ENCODE measurements at places on chromosomes 2 and 18.

DNA sequence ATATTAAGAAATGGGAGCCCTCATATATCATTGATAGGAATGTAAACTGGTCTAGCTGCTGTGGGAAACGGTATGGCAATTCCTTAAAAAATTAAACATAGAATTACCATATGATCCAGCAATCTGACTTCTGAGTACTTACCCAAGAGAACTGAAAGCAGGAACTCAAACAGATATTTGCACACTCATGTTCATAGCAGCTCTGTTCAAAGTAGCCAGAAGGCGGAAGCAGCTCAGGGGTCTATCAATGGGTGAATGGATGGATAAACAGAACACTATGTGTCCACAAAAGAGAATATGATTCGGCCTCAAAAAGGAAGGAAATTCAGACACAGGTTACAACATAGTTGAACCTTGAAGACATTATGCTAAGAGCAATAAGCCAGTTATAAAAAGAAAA, 135.7 kb upstream of the NDUFV2 start:
- no peak for DNase-seq

GRCh38 chr2:199273042-199273511, 184.7 kb downstream of the SATB2 start:
- DNase-seq: no peak

GRCh38 chr18:76338619-76339245, 156.3 kb downstream of the ZNF516 start:
- no peak for DNase-seq

DNA sequence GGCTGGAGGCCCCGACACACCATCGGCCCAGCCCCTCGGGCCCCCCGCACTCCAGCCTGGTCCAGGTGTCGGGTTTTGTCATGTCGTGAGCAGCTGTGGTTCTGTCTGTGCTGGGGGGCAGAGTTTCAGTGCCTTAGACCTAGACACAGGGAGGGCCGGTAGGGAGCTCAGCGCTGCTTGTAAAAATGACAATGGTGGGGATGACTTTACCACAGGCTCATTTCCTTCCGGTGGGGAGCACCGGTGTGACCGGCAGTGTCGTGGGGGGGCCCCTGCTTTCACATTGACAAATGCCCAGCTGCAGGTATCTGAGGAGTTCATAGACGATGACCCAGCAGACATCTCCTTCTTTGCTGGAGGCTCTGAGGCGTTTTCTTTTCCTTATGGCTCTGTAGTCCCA, 66.9 kb downstream of the STK25 start:
- DNase-seq: no peak

GRCh38 chr18:6649421-6650126, 79.9 kb upstream of the ARHGAP28 start:
- DNase-seq: no peak

GRCh38 chr2:42957109-42957860, 164.9 kb upstream of the HAAO start:
- no peak for DNase-seq

- DNase-seq: no peak
Observed at GRCh38 chr2:12948231-12948960, 231.7 kb downstream of the TRIB2 start.

DNA sequence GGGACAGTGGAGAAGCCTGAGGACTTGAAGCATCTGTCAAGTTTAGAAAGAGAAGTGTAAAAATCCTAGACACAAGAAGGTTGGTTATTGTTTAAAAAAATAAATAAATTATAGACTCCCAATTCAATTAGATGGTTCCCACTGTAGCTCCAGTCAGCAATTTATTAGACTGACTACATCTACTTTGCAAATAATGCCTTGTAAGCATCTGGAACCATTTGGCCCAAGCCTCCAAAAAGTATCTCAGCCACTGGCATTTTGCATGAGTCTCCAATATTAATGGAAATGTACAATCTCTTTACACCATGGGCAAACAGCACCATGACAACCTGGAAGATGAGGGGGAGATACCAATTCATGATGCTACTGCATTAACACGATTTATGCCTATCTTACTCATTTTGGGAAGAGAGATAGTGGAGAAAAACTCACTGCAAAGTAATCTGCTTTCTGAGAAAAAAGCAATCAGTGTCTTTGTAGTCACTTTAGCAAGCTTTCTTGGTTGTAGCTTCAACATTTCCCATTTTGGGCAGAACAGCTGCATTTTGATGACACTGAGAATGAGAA, 2.8 kb downstream of the NYAP2 start:
- DNase-seq: no peak

DNA sequence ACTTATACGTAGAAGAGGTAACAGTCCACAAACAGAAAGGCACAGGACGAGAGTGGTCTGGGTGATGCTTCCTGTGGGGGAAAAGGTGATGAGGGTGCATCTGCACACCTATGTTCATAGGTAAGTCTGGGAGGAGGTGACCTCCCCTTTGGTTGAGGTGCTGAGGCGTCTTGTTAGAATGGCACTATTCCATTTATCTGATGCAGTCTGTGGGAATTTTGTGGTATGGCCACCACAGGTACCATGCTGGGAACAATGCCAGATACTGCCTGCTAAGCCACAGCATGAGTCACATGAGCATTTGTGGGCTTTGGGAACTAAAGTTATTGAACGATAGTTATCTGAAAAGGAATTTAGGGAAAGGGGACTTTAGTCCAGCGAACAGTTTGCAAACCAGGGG, 27.9 kb downstream of the IL37 start:
- DNase-seq: no peak

DNA sequence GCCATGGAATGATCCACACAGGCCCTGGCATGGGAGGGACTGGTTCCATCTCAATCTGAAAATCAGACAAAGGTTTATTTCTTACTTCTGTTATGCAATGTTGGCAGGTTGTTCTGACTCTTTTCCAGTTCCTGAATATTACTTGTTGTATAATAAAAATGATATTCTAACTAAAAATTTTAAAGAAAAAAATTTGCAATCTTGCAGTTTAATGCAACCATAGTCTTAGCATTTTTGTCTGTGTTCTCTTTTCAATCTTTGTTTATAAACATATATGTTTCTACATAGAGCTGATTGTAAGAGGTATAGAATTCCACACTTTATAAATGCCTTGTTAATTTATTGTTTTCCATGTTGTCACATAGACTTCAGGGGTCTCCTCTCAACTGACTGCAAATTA, 143.4 kb downstream of the RPIA start:
- DNase-seq: no peak

DNA sequence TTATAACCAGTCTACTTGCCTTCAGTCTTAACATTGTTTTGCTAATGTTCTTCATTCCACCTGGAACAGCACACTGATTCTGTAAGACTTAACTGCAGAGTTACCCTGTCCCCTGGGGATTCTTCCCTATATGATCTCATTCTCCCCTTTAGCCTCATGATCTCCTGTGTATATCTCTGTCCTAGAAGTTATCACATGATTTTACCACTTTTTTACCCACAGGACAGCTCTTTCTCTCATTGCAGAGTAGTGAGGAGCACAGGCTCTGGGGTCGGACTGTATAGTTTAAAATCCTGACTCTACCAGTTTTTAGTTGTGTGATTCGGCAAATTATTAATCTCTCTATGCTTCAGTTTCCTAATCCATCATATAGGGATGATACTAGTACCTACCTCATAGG, 14.2 kb upstream of the EXOC6B start:
- no peak for DNase-seq
